ENCODE measurements at places on chromosomes 5 and 9. TPM values are rescaled to one million over a fixed set of nuclear protein-coding genes. Genes with fewer than 3 reads are reported as not detected.

CTNND2 gene
- total RNA-seq: 6.3 TPM

DNA sequence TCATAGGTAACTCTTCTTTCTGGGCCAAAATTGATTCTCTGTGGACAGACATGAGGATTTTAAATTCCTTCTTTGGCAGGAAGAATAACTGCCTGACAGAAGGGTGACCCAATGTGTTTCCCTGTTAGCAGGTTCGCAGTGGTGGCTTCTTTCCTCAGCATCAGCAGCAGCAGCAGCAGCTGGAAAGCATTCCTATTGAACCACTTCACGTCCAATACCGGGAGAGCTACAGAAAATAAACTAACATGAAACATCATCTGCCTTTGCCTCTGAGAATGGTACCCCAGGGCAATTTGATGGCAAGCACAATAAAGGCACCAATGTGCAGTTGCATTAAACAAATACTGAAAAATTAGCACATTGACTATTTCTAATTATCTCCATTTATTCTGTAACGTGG lies 214.5 kb downstream of the TMEM167A start:
- no peaks in the 10 kb centered on the region for H3K27me3 ChIP-seq
- no peaks in the 10 kb centered on the region for H3K36me3 ChIP-seq
- peaks cover 47% of the 10 kb centered on the region for H3K4me1 ChIP-seq
- no peak for DNase-seq

- no peak overlapping the region for H3K27ac ChIP-seq
- peaks cover 8% of the 10 kb centered on the region for H3K4me1 ChIP-seq
- no peak for DNase-seq
- no peaks in the 10 kb centered on the region for H3K36me3 ChIP-seq
- H3K4me3 ChIP-seq: no peak overlapping the region
- H3K27me3 ChIP-seq: no peaks in the 10 kb centered on the region
Observed at GRCh38 chr9:28407351-28407750, 834.1 kb upstream of the C9orf72 start.

GRCh38 chr9:25282946-25283345 lies 395.3 kb downstream of the TUSC1 start:
- H3K4me1 ChIP-seq: no peaks in the 10 kb centered on the region
- no peaks in the 10 kb centered on the region for H3K36me3 ChIP-seq
- no peak overlapping the region for H3K27ac ChIP-seq
- no peaks in the 10 kb centered on the region for H3K27me3 ChIP-seq
- DNase-seq: no peak
- H3K4me3 ChIP-seq: no peak overlapping the region

GRCh38 chr5:129118405-129118804 lies 23.9 kb downstream of the ISOC1 start:
- H3K27ac ChIP-seq: peak overlapping the region; percentile 49
- H3K36me3 ChIP-seq: peaks cover 11% of the 10 kb centered on the region
- H3K27me3 ChIP-seq: no peaks in the 10 kb centered on the region
- no peak overlapping the region for H3K4me3 ChIP-seq

DNA sequence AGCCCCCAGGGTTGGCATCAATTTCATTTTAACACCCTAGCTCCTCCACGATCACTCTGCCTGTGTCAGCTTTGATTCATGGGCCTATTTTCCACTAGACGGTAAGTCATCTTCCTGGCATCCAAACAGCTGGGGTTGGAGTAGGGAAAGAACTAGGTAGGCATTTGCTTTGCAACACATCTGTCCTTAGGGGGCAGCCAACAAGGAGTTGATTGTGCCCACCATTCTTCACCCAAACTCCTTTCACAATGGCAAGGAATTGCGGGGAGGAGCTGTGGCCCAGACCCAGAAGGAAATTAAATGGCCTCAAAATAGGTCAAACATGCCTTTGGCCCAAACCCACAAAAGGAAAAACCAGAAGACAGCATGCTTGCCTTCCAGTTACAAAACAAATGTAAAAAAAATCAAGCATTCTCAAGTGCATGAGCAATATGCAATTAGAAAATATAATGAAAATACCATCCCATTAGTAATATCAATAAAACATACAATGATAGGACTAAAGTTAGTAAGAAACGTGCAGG lies 71.8 kb downstream of the NRG2 start:
- H3K27me3 ChIP-seq: no peaks in the 10 kb centered on the region
- DNase-seq: no peak
- H3K4me3 ChIP-seq: no peak overlapping the region
- H3K4me1 ChIP-seq: peaks cover 13% of the 10 kb centered on the region
- H3K27ac ChIP-seq: no peak overlapping the region

- peak; percentile 12 for DNase-seq
- H3K36me3 ChIP-seq: no peaks in the 10 kb centered on the region
- H3K4me3 ChIP-seq: no peak overlapping the region
- no peak overlapping the region for H3K27ac ChIP-seq
- H3K4me1 ChIP-seq: peaks cover 4% of the 10 kb centered on the region
Observed at GRCh38 chr5:170278611-170279458, 18.7 kb downstream of the LCP2 start.

All from cardiac muscle cell (in vitro differentiated cells and primary cell).